CD4-positive, alpha-beta T cell treated with Interleukin-15 for 1 hour (primary cell): ENCODE measurements at places on chromosomes 3 and 15.

DNA sequence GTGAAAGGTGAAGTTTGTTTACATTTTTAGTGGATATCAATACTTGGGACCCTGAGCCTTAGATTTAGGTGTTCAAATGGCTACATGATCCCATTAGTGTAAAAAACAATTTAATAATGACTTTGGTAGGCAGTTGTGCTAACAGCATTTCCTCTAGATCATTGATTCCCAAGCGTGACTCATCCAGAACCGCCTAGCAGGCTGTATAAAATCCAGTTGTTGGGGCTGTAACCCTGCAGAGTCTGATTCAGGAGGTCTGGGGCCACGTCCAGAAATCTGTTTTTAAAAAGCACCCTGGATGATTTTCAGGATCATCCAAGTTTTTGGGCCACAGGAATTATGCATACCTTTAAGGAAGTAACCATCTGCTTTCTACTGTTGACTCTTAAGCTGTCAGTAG is 156.4 kb downstream of the TP63 start:
- DNase-seq, result no peak

- no peak for DNase-seq
Observed at GRCh38 chr15:55007561-55007960, 189.2 kb downstream of the RSL24D1 start.

- no peak for DNase-seq
Observed at GRCh38 chr15:81255958-81256320, 59.3 kb downstream of the IL16 start.

- peak; percentile 51 for DNase-seq
Observed at GRCh38 chr15:90086868-90087268, 15.4 kb downstream of the IDH2 start.

GRCh38 chr3:52483577-52484381 is 11.4 kb upstream of the STAB1 start:
- DNase-seq, result no peak

DNA sequence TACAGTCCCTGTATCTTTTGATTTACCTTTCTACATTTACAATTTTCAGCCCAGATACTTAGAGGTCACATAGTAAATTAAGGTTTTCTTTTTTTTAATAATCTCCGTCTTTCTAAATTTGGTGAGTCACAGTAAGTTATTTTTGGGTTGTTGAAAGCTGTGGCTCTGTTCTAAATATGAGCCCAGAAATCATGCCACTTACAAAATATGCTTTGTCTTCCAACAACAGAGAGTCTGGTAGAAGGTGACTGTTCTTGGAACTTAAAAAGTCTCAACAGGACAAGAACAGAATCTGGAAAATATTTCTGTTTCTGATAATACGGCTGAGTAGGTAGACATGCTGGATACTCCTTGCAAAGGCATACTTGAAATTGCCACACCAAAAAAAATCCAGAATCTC is 16.0 kb downstream of the GOLGA8S start:
- DNase-seq, result no peak

DNA sequence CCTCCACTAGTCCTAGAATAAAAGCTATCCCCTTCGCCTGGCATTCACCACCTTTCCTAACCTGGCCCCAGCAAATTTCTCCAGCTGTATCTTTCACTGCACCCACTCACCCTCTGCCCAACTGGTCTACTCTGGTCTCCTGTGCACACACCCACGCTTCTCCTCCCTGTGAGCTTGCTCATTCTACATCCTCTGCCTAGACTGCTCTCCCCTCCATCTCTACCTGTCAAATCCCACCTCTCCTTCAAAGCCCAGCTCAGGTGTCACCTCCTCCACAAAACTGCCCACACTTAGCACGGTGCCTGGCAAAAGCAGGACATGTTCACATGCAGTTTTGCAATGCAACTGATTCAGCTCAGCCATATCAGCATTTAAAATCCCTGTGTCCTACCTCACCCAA is 45.8 kb upstream of the NTRK3 start:
- no peak for DNase-seq

- no peak for DNase-seq
Observed at GRCh38 chr3:127258733-127259132, 29.1 kb downstream of the PRR20G start.

- DNase-seq, result no peak
Observed at GRCh38 chr3:152357587-152357986, 88.9 kb downstream of the MBNL1 start.

GRCh38 chr3:7340795-7341194 is 479.9 kb downstream of the GRM7 start:
- DNase-seq, result no peak

- DNase-seq, result peak; percentile 61
Observed at GRCh38 chr15:90561344-90562244, 31.9 kb downstream of the CRTC3 start.

- no peak for DNase-seq
Observed at GRCh38 chr15:35061825-35062737, 23.0 kb downstream of the NANOGP8 start.

- no peak for DNase-seq
Observed at GRCh38 chr3:197296545-197296944, 1.9 kb downstream of the DLG1 start.

DNA sequence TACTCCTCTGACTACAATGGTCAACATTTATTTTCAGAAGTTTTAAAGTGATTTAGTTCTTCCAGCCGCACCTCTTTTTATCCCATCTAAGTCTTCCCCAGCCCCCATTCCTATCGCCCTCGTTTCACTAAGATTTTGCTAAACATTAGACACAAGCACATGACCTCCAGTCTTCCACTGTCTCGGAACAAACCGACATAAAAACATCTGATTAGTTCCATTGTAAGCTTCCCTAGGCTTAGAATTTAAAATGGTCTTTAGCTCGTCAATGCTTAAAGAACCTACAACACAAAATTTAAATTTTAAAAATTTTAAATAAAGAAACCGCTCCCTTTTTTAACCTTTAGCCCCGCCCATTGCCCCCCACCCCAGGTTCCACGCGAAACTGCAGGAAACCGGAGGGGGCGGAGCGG is 284 bp upstream of the TSC22D2 start:
- no peak for DNase-seq

- DNase-seq, result no peak
Observed at GRCh38 chr3:58719684-58720083, 53.1 kb upstream of the FAM3D start.

GRCh38 chr3:184776916-184777315 is 35.0 kb upstream of the VPS8 start:
- no peak for DNase-seq

GRCh38 chr15:68340726-68341671 is 63.5 kb downstream of the FEM1B start:
- DNase-seq, result no peak

- DNase-seq, result no peak
Observed at GRCh38 chr3:118949113-118949760, 85.4 kb downstream of the IGSF11 start.

DNA sequence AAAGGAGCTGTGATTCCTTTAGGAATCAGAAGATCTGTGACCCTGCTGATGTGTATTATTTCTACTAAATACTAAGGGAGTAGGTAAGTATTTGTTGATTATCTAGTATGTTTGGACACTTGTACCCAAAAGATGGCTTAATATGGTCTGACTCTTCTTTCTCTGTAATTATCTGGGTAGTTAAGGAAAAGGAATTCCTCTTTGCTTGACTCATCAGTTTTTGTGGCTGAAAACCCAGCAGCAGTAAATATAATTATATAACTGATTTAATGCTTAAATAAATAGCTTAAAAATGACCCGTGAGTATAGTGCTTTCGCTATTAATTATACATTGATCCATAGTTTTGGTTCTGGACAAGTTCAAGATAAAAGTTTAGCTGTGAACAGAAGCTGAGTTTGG is 155.8 kb downstream of the LRTM1 start:
- DNase-seq, result no peak

DNA sequence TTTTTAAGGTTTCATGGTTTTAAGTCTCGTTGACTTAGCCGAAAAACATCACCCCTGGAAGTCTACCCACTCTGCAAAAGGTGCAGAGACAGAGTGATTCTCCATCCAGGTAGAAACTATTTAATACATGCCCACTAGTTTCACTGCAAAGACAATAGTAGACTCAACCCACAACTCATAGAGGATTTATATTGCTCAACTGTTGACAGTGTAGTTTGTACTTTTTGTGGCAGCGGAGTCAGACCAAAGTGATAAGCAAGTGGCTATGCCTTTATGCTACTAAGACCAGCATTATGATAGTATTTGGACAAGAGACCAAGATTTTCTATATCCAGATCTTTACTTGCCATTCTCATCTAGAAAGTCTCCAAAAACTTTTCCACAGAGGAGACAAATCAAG is 98.8 kb upstream of the ZBTB20 start:
- no peak for DNase-seq

DNA sequence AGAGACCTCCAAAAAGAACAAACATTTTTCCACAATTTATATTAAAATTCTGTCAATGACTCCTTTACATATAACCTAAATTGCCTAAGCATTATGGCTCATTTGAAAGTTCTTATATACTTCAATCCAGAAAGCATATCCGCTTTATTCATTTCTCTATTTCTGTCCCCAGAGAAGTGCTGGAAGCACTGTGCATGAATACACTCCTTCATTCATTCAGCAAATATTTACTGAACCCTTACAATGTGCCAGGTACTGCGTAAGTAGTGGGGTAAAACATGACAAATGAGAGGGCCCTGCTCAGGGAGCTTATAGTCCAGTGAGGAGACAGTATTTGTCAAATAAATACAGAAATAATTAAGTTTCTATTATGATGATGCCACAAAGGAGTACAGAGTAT is 3.3 kb downstream of the PDCD10 start:
- DNase-seq, result no peak

DNA sequence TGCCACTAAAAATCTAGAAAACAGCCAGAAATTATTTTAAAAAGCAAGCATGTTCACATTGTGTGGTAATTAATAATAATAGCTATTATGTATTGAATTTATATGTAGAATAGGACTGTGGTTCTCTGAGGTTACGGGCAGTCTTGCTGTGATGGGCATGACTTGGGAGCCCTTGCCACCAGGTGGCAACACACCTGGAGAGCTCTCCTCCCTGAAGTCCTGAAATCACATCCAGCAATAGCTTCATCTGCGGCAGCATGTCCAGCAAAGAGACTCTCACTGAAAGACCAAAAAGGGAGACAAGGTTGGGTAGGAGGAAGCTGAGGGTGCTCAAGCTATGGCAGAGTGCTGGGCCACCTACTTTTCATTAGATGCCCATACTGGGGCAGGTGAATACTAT is 206.8 kb upstream of the IL12A start:
- DNase-seq, result no peak

DNA sequence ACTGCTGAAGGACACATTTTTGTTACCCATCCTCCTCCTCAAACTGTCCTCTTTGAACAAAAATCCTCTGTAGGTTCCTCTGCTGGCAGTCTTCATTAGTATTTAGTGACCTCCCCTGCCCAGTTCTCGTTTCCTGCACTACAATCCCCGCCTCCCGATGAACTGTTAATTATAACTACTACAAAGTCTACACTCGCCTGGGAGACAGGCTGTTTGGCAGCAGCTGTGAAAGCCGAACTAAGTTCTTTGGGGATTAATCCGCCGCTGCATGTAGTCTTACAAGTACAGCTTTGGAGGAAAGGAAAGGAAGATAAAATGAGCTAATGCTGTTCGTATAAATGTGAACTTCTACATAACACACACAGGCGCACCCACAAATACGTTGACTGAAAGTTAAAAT is 160.0 kb upstream of the WNT5A start:
- DNase-seq, result no peak

DNA sequence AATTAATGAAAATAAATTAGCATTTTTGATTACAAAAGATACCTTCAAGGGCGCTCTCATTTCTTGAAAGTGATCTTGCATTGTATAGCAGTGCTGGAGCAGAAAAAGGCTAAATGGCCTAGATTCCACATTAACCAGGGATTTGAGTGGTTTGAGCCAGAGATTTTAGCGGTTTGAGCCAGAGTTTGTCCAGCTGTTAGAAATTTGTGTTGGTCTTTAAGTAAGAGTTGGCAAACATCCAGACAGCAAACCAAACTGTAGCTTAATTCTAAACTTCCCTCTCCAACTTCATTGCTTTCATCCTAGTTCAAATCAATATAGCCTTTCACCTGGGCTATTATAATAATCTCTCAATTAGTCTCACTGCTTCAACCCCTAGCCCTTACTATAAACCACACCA is 351.7 kb downstream of the IGSF11 start:
- no peak for DNase-seq

GRCh38 chr3:130895690-130896488 is 2.0 kb downstream of the ATP2C1 start:
- no peak for DNase-seq

DNA sequence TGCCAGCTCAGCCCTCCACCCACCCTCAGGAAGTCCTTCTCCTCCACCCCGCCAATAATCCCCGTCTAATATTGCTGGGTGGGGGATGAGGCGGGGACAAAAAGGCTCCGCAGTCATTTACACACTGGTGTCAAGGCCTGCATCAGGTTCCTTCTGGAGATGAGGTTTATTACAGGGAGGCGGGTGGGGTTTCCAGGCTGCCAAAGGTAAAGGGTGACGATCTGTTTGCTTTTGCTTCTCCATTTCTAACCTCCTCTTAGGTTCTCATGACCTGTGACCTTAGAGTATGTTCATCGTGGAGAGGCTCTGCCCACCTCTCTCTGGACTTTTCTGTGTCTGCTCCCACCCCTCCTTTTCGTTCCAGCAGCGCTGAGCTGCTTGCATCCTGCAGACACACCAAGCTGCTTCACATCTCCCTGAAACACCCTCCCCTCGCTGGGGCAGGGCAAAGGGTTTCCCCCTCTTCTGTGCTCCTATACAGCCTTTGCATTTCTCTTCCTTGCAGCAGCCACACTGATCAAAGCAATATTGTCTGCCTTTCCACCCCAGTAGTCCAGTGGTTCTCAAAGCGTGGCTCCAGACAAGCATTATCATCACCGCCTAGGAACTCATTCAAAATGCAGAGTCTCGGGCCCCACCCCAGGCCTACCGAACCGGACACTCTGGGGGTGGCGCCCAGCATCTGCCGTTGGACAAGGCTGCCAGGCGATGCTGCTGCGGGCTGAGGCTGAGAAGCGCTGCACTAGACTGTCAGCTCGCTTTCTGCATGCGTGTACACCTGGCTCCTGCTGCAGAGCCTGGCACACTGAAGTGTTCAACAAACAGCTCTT is 26.6 kb downstream of the CA12 start:
- DNase-seq, result no peak

DNA sequence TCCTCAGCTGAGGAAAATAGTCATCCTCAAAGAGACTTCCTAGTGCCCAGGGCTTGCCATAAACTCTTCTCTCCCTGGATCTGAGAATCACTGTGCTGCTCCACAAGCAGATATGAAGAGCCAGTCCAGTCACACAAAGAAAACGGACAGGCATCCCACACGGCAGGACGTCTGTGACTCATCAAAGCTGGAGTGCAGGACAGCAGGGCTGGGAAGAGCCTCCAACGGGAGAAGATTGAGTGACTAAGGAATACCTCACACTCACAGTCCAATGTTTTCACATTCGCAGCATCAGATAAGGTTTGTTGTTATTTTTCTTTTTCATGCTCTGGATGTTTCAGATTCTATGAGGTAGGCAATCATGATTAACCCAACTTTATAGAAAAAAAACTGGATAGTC is 57.8 kb downstream of the NEK10 start:
- no peak for DNase-seq

- no peak for DNase-seq
Observed at GRCh38 chr3:186536883-186537844, 7.0 kb downstream of the CRYGS start.
